ENCODE measurements at places on chromosomes 6 and 20.

GRCh38 chr6:15827496-15828255, 164.8 kb upstream of the DTNBP1 start:
- no peak for DNase-seq

DNA sequence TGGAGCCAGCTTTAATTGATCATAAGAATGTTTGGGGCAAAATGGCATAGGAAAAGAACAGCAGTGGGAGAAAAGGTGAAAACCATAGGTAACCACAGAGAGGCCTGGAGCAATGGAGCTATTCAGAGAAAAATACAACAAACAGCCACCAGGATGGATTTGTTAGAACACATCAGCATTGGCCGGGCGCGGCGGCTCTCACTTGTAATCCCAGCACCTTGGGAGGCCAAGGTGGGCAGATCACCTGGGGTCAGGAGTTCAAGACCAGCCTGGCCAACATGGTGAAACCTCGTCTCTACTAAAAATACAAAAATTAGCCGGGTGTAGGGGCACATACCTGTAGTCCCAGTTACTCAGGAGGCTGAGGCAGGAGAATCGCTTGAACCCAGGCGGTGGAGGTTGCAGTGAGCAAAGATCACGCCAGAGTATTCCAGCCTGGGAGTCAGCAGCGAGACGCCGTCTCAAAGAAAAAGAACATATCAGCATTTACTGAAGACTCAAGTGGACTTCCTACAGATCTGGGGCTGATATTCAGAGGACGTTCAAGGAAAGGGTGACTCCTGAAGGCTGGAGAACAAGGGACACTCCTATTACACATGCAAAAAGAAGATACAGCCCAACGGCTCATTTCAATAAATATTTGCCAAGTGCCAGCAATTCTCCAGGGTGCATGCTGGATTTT, 20.2 kb downstream of the SNHG17 start:
- DNase-seq = no peak

- DNase-seq = no peak
These were observed 438.1 kb downstream of the GJA1 start for GRCh38 chr6:121873595-121873994.

- no peak for DNase-seq
These were observed 27.7 kb downstream of the TFEB start for GRCh38 chr6:41707565-41708200.

DNA sequence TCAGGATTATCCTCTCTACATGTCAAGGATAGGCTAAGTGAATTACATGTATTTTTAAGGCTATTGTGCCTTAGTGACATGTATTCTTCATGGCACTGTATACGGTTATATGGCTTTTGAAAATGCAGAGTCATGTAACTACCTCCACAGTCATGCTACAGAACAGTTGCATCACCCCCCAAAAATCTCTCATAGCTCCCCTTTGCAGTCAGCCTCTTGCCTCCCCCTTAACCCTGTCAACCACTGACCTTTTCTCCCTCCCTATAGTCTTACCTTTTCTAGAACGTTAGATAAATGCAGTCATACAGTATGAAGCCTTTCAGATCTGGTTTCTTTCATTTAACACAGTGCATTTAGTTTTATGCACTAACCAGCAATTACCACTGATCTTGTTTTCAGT, 10.3 kb upstream of the RNF24 start:
- DNase-seq = no peak

- DNase-seq = no peak
These were observed 4.8 kb upstream of the IRF4 start for GRCh38 chr6:386688-387266.

GRCh38 chr6:112251171-112251875, 3.0 kb downstream of the LAMA4 start:
- no peak for DNase-seq

DNA sequence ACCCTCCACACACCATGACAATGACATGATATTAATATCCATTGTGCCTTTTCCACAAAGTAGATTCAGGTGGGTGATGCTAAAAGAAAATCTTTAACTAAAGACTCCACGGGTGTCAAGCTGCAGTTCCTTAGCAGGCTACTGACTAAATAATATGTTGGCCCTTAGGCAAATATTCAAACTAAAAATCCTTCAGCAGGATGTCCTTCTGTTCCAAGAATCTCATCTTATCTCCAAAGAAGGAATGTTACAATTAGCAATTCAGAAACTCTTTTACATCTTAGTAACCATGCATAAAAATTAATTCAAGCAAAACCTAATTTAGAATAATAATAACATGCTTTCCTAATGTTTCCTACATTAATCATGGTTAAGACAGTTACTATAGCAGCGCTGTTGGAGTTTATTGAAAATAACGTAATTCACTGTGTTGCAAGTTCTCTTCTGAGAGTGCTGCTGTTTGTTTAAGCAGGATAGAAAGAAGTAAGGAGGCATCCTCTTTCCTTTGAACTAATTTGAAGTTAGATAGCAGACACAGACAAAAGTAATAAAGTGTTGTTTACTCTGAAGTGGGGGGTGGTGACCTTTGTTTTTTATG, 414.8 kb upstream of the CDH4 start:
- no peak for DNase-seq

DNA sequence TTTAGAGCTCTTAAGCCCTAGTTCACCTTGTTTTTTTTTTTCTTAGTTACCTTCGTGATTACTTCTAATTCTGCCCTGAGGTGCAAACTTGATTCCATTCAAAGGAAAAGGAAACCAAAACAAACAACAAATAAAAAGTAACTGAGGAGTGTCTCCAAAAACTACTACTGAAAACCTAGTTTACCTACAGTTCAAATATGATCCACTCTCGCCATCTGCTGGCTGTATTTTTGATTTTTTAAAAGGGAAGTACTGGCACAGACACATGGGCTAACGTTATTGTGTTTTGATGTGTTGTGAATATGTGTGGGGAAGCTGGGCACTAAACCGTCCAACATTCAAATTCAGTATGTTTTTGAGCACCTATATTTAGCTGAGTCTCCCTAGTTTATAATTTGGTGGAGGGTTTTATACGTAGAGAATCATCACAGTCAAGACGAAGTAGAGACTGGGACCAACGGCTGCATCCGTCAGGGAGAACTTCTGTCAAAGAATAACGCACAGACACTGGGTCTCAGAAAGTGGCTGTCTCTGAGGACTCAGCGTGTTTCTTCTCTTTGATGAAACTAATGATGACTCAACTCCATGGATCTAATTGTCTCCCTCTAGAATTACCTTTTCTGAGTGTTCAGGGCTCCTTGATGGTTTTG, 373.5 kb upstream of the BTBD3 start:
- DNase-seq = no peak

GRCh38 chr6:72819609-72820008, 197.7 kb downstream of the KCNQ5 start:
- no peak for DNase-seq

- peak; percentile 85 for DNase-seq
These were observed 2.5 kb downstream of the IP6K3 start for GRCh38 chr6:33744001-33744848.

DNA sequence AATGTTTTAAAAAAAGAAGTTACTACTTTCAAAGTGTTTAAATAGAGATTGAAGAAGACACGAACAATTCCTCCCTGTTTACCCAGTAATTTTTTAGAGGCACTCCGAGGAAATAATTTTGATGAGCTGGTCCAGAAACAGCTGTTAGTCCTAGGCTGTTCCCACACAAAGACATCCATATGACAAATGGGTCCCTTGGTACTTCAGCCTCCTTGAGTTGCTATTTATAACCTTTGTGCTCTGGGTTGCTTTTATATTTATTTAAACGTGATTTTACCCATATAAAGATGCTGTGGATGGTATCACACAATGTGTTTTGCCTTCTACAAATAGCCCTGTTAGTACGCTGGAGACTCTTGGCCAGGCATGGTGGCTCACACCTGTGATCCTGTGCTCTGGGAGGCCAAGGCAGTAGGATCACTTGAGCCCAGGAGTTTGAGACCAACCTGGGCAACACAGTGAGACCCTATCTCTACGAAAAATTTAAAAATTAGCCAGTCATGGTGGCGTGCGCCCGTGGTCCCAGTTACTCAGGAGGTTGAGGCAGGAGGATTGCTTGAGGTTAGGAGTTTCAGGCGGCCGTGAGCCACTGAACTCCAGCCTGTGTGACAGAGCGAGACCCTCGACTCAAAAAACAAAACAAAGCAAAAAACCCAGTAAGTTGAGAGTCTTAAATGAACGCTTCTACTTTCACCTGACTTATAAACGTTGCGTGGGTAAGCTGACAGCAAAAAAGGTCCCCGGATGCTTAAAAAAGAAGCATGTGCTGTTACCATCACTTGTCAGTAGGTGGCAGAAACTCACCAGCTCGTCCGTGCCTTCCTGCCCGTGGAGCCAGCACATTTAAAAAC, 56.9 kb upstream of the ARMH2 start:
- DNase-seq = peak; percentile 93

DNA sequence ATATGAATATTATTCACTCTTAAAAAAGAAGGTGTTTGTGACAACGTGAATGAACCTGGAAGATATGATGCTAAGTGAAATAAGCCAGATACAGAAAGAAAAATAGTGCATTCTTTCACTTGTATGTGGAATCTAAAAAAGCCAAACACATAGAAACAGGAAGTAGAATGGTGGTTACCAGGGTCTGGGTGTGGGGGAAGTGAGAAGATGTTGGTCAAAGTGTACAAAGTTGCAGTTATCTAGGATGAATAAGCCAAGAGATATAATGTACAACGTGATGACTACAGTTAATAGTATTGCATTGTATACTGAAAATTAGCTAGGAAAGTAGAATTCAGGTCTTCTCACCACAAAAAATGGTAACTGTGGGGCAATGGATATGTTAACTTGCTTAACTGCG, 151.1 kb upstream of the HCRTR2 start:
- DNase-seq = no peak

DNA sequence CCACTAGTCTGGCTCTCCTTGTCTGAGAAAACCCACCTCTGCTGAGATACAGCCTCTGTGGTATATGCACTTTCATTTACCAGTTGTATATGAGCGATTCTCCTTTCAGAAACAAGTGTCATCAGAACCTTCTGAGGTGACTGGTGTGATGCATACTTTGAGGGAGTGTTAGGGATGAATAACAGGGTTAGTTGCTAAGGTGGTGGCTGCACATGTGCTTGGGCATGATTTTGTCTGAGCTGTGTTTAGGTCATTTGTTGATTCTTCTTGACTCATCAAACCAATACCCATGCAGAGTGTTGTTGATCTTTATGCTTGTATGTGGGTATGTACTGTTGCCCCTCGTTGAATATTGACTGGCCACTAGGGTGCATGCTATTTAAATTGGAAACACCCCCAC, 25.7 kb downstream of the DTD1 start:
- DNase-seq = no peak

DNA sequence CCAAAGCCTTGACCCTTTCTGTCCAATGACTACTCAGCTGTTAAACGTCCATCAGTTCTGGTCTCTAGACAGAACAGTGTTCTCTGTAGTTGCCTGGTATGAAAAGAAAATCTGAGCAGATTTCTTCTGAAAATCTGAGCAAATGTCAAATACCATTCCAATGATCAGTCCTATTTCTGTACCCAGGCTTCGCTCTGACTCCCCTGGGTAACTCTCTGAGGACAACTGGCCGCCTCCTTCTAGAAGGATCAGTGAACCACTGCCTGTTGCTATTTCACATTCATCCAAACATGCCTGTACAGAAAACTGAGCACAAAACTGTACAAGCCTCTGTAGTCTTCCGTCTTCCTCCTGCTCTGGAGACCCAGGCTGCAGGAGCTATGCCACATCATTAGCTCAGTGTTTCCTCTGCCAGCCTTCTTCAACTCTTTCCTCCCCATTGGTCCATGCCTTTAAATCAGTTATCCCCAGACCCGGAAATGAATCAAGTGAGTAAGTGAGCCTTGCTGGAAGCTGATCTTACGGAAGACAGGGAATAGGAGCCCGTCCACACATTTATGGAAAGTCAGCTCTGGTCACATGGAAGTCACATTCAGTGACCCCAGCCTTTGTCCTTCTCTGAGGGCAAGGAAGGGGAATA, 63.3 kb downstream of the DAAM2 start:
- no peak for DNase-seq

DNA sequence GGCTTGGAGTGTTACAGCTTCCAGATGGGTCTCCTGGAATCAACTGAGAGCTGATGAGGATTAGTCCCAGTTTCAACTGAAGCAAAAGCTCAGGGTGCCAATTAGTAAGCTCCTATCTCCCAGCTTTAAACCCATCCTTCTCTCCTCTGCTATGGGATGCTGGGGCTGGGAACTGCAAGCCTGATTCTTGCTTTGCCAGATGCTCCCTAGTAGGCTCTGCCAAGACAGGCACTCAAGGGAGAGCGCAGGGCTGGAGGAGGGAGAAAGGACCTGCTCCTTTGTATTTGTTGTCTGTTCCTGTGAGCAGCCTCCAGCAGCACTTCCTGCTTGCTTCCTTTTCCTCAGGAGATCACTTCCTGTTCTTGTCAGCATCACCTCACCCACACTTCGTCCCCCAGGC, 309.7 kb downstream of the KIF16B start:
- DNase-seq = peak; percentile 81

- no peak for DNase-seq
These were observed 282.7 kb downstream of the HDGFL1 start for GRCh38 chr6:22852101-22852500.

- DNase-seq = no peak
These were observed 20.5 kb downstream of the CLVS2 start for GRCh38 chr6:123016431-123017103.

- DNase-seq = no peak
These were observed 37.2 kb upstream of the TSPYL1 start for GRCh38 chr6:116316772-116317467.

GRCh38 chr6:157989541-157990289, 8.1 kb downstream of the SYNJ2 start:
- DNase-seq = no peak

DNA sequence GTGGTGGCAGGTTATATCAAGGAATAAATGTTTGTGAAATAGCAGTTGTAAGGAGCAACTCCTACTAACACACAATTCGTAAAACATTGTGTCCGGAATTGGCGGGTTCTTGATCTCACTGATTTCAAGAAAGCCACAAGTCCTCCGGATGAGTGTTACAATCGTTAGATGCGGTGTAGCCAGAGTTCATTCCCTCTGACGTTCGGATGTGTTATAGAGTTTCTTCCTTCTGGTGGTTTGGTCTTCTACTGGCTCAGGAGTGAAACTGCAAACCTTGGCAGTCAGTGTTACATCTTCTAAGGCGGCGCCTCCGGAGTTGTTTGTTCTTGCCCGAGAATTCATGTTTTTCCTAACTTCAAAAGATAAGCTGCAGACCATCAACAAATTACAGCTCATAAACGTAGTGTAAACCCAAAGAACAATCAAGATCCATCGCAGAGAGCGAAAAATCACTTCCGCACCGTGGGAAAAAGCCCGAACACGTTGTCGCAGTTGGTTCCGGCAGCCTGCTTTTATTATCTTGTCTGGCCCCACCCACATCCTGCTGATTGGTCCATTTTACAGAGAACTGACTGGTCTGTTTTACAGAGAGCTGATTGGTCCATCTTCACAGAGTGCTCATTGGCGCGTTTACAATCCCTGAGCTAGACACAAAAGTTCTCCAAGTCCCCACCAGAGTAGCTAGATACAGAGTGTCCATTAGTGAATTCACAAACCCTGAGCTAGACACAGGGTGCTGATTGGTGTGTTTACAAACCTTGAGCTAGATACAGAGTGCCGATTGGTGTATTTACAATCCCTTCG, 58.2 kb downstream of the TRIM27 start:
- DNase-seq = no peak
